ENCODE measurements at places on chromosomes 11 and 22.

DNA sequence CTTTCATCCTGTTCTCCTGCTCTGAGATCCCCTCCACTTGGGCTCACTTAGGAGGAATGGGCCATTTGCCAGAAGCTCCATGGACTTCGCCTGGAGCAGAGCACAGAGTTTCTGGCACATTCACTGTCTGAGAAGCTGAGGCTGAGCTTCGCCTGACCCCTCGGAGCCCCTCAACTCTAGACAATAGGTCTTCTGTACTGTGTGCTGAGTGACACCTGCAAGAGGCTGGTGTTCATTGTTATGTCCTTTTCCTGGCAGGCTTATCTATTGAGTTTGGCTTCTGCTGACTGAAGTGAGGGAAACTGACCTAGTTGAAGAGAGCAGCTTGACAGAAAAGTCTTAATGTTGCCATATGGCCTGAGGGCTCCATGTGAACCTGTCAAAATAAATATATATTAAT is 124.3 kb downstream of the EHF start:
- no peak for DNase-seq

- no peak for DNase-seq
These were observed 220.3 kb downstream of the MN1 start for GRCh38 chr22:27581236-27581635.

DNA sequence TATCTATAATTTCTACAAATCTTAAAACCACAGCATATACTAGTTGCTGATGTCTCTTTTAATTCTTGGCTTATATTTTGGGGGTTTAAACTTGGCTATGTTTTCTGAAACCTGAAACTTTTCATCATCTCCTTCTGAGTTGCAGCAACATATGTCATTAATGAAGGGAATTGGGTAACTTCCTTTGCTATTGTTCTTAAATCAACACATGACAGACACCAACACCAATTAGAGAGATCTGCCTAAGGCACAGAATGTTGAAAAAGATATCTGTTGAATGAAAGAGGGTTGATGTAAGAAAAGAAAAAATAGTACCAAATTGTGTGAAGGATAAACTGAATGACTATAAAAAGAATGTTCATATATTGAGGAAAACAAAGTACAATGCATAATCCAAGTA is 10.3 kb upstream of the GAS2 start:
- DNase-seq: no peak

DNA sequence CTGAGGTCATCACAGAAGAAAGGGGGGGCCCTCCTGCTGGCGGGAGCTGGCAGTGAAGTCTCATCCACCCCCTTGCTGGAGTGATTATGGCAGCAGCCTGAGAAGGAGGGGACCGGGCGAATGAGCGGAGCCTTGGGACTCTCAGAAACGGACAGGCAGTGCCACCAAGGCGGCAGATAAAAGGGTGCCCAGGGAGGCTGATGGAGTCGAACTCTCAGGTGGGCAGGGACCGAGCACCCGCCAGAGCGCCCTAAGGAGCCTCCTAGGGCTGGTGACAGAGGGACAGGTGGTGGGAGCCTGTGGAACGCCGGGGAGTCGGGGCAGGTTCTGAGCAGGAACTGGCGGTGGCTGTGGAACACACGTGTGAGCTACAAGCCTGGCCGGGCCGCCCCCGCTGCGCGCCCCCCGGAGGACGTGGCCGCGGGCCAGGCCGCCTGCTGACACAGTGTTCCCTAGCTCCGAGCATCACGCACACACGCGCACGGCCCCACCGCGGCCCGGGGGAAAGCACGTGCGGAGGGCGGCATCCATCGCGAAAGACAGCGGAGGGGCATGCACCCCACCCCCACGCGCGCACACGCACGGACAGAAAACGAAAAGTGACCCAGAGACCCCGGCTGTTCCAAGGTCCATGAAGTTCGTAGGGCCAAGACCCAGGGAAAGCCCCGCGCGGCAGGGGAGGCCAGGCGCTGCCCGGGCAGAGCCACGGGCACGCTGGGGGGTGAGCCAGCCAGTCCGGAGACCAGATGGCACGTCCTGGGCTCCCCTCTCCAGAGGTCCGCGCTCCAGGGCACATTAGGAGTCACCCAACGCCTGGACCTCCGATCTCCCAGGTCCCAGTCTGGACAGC is 1.0 kb downstream of the VWCE start:
- DNase-seq: peak; percentile 50

GRCh38 chr11:35523861-35524260 is 1.6 kb downstream of the PAMR1 start:
- no peak for DNase-seq

DNA sequence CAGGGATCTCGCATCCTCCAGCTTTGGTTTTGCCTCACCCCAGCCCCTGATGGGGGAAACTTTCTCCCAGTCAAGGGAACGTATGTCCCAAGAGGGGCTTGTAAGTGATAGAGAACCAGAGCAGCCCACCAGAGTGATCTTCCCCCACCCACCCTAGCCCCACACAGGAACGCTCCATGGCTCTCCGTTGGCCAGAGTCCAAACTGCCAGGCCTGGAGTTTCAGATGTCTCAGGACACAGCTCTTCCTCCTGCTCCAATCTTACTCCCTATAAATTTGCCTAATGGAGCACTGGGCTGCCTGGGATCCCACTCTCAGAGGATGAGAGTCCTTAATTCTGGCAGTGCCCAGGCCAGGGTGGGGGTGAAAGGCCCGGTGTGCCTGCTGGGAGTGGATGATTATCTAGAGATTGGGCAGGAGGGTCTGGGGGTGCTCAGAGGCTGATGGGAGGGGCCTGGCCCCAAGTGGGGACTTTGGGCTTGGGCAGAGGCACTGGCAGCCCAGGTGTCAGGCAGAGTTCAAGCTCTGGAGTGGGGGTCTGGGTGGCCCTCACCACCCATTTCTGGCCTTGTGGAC is 79.9 kb downstream of the WNT7B start:
- DNase-seq: no peak

DNA sequence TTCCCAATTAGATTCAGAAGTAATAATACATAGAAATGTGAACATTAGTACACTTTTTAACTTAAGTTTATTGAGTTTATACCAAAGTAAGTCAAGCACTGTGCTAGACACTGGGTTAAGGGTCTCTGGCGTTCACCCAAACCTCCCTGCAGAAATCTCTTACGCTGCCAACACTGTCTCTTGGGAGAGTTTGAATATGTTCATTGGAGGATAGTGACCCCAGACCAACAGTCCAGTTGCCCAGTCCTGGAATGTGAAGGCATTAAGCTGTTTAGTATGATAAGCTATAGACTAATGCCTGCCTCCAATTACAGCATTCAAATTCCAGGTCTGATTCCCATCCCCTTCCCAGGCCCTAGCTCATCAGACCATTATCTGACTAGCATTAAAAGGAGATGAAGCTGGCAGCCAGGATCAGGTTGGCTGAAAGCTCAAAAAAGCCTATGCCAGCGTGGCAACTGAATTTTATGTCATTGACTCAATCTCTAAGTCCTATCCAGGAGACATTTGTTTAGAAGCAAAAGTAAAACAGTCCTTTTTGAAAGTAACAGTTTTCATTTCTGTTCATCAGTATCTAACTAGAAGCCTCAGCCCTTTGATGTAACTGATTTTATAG is 77.8 kb downstream of the SFI1 start:
- DNase-seq: no peak

DNA sequence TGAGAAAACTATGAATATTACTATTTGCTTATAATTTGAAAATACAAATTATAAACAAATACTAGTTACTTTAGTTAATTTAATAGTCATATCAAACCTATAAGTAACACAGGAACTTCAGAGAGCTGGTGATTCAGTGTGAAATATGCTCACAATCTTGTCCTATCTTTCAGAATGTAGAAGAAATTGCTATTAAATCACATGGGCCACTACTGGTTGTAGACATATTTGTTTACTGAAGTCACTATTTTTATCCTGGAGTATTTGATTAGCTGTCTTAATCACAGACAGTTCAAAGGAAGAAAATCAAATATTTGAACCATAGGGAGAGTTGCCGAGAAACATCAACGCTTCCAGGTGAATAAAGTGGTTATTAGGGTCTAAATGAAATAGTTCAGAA is 187.6 kb upstream of the ANO3 start:
- DNase-seq: no peak

- DNase-seq: no peak
These were observed 1491.1 kb downstream of the TBC1D22A start for GRCh38 chr22:48253573-48253972.

GRCh38 chr22:45210577-45210976 is 30.1 kb downstream of the KIAA0930 start:
- no peak for DNase-seq

GRCh38 chr11:85647078-85647477 is 689 bp upstream of the TMEM126A start:
- no peak for DNase-seq

DNA sequence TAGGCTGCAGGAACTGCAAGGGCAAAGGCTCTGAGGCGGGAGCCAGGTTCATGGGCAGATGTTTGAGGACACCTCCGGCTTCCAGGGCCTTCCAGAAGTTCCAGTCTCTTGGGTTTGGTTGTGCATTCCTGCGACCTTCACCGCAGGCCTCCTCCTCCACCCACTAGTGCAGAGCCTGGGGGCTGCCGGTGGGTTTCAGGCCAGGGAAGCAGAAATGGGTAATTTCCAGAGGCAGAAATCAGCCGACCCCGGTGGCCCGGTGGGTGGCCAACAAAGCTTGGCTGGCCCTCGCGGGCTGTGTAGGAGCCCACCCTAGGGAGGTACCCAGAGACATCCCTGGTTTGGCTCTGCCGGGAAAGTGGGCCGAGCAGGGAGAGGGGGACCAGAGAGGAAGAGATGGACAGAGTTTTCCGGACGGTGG is 417 bp upstream of the PHETA2 start:
- no peak for DNase-seq

- no peak for DNase-seq
These were observed 99.3 kb upstream of the FSHB start for GRCh38 chr11:30131535-30131934.

DNA sequence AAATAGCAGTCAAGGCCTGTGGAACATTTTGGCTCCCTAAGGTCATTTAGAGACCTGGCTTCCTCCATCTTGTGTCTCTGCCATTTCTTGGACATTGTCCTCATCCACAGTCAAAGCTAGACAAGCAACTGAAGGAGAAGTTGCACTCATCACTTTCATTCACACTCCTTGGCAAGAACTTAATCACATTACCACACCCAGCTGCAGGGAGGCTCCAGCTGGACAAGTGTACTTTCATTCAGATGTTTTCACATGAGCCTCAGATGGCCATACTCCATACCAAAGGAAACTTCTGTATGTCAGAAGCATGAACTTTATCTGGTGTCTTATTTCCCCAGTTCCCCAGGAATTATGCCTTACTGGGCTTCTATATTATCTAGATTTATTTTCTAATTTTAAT is 537.4 kb downstream of the TMEM135 start:
- no peak for DNase-seq

- DNase-seq: no peak
These were observed 39.3 kb downstream of the CAPN1 start for GRCh38 chr11:65221026-65221425.

- no peak for DNase-seq
These were observed 698.5 kb downstream of the KCNA4 start for GRCh38 chr11:29318134-29318845.

DNA sequence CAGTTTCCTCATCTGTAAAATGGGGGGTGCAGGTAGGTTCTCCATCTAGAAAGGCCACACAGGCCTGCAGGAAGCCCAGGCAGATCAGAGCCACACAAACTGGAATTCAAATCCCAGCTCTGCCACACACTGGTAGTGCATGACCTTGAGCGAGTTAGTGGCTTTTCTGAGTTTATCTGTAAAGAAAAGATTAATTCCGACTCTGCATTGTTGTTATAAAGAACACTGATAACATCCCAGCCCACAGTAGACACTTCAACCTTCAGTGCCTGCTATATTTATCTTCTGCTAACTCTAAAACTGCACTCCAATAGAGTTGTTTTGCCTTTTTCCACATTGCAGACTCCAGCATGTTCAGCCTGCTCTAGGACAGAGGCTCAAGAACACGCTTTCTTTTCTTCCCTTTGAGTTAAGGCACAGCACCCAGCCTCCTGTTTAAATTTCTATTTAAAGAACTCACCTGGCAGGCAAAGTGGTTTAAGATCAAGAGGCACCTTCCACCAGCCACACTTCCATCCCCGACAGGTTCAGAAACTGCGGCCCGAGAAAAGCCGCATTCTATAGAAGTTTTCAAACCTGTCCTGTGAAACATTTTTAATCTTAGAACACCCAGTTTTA is 133.9 kb downstream of the PLEKHA7 start:
- DNase-seq: no peak

GRCh38 chr11:114358716-114359115 is 41.6 kb downstream of the C11orf71 start:
- DNase-seq: no peak

DNA sequence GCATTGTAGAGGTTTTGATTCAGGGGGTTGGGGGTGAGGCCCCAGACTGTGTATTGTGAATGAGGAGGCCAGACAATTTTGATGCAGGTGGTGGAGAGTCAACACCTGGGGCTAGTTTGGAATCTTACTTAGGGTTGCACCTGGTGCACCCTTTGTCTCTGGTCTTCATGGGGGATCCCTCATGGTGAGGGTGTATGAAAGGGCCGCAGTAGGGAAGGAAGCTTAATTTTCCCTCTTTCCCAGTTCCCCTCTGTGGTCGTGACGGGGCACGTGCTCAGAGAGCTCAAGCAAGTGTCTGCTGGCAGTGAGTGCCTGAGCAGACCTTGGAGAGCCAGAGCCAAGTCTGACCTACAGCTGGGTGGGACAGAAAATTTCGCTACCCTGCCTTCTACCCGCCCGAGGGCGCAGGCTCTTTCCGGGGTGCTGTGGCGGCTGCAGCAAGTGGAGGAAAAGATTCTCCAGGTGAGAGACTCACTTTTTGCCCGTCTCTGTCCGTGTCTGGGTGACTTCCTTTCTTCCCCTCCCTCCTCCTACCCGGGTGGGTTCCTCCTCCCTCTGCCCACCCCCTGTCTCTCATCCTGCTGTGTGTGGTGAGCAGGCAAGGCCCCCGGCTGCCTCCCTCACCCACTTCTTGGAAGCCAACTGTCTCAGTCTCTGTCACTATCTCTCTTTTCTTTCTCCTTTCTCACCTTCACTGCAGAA is 131.7 kb downstream of the MICAL2 start:
- peak; percentile 31 for DNase-seq

DNA sequence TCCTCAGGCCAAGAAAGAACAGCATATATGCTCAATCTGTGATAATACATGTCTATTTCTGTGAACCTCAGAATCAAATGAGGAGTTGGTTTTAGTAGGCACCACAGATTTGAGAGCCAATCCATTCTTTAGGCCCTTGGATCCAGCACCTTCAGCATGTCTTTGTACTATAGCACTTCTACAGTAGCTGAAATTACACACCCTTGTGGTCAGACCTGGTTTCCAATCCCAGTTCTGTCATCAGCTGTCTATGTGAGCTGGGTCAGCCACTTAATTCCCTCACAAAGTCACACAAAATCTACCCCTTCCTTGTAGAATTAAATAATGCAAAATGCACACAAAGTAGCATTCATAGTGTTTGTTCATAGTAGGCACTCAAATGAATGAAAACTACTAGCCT is 381.3 kb upstream of the LARGE1 start:
- no peak for DNase-seq

DNA sequence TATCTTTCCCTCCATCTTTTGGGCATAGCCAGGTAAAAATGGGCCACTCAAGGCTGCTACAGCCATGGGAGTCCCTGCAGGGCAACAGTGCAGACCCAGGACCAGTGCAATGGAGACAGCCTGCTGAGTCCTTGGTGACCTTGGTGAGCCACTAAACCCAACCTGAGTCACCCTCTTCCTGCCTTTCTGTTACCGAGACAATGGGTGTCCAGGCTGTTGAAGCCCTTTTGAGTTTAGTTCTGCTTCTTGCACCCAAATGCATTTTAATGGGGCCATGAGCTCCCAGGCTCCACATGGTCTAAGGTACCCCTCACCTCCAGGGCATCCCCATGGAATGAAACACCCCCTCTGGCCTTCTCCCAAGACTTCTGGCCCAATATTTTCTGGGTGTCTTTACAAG is 874 bp upstream of the PLAAT4 start:
- DNase-seq: no peak

- no peak for DNase-seq
These were observed 32.8 kb upstream of the LDLRAD3 start for GRCh38 chr11:35911013-35911412.
